Germinal center (tissue), 1 donor: ENCODE measurements at places on chromosomes 3 and 15.

DNA sequence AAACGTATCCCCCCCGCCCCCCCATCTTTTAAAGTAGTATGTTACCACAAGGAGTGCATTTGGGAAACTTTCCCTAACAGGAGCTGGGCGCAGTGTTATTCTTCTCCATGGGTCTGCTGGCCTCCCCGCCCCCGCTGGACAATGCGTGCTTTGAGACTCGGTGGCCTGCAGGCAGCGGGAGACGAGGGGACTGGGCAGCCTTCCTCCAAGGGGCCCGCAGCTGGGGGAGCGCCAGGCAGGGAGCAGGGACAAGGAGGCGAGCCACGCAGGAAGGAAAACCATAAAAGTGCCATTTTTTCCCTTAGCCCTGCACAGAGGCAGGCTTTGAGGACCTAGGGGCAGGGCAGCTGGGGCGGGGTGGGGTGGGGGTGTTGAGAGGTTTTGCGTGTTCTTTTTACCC is 14.1 kb downstream of the SOX2 start:
- no peak for DNase-seq

GRCh38 chr15:33066584-33066983 is 127.9 kb downstream of the FMN1 start:
- no peak for DNase-seq

DNA sequence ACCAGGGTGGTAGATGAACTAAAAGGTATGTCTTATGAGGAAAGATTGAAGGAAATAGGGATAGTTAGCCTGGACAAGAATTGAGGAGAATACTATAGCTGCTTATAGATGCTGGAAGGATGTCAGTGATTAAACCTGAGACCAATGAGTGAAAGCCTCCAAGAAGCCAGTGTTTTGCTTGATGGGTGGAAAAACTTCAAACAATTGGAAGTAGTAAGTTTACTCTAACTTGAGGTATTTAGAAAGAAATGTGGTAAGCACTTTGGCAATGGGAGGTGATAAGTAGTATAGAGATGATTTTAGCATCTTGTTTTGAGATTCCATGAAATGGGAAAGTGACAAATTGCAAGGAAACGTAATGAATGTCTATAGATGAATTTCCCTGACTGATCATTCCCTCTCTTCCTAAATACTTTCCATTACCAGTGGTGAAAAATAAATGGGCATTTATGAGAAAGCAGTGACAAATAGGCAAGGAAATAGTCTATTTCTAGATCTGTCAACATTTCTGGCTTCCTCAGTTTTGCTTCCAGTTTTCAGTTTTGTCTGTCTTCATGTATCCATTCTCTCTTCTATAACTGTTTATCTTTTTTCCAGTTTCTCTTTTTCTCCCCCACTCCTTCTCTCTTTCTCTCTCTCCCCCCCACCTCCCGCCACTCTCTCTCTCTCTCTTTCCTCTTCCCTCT is 19.2 kb downstream of the SLC15A2 start:
- DNase-seq = no peak

DNA sequence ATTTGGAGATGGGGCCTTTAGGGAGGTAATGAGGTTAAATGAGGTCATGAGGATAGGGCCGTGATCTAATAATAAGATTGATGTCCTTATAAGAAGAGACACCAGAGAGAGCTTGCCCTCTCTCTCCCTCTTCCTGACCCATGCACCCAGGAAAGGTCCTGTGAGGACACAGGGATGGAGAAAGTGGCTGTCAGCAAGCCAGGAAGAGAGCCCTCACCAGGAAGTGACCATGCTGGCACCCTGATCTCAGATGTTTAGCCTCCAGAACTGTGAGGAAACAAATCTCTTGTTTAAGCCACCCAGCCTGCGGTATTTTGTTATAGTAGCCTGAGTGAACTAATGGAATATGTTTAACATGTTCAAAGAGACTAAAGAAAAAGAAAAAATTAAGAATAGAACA is 15.3 kb upstream of the GNB5 start:
- DNase-seq = no peak

- DNase-seq = no peak
Observed at GRCh38 chr3:184236033-184236410, 6.6 kb downstream of the VWA5B2 start.

GRCh38 chr3:81277853-81278252 is 483.6 kb downstream of the GBE1 start:
- DNase-seq = no peak

DNA sequence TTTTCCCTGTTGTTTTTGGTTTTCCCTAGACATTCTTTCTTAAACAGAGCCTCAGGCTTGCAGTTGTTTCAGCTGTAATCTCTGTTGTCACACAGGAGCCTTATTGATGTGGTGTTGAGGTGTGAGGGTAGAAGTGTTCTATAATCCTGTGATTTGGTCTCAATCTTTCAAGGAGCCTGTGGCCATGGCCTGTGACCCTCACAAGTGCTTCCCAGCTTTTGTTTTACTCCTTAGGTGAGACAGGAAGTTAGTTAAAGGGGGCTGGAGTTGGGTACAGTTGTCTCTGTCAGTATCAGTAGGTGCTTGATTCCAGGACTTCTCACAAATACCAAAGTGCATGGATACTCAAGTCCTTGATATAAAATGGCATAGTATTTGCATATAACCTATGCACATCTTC is 77.2 kb downstream of the PDCD6IP start:
- DNase-seq = no peak

- no peak for DNase-seq
Observed at GRCh38 chr3:16516695-16517481, 3.4 kb upstream of the RFTN1 start.

GRCh38 chr15:77500989-77501388 is 80.3 kb downstream of the HMG20A start:
- no peak for DNase-seq

DNA sequence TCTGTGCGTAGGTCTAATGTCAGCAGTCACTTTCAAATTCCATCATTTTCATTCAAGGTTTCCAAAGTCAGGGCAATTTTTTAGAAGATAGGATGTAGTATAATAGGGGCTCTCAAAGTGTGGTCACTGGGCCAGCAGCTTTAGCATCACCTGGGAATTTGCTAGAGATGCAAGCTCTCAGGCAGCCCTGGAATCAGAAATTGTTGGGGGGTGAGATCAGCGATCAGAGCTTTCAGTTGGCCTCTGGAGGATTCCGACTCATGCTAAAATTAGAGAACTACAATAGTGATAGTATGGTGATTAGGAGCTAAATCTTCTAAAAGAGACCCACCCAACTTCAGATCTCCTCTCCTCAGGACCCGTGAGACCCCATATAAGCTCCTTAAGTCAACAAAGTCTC is 2.4 kb upstream of the FRMD4B start:
- no peak for DNase-seq

GRCh38 chr3:170358042-170359010 is 811 bp downstream of the SKIL start:
- DNase-seq = peak; percentile 60

DNA sequence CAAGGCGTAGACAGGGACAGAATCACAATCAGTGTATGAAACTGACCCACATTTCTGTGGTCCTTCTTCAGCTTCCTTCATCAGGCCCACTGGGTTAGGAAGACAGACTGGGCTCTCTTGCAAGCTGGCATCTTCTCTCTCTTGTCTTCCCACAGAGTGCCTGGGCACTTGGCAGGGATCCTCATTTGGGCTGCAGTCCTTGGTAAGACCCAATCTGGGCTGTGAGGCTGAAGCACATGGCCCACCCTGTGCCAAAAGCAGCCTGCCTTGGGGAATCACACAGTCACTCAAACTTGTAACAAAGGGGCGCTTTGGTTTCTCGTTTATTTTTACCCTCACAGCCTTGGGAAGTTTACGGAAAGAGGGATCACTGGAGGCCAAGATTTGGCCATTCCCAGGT is 8.2 kb upstream of the EPHB3 start:
- no peak for DNase-seq

GRCh38 chr3:67461667-67462142 is 192.7 kb downstream of the SUCLG2 start:
- no peak for DNase-seq

GRCh38 chr15:31801152-31801551 is 229.2 kb upstream of the CHRNA7 start:
- DNase-seq = no peak

- no peak for DNase-seq
Observed at GRCh38 chr3:108471426-108471825, 39.0 kb downstream of the MYH15 start.

DNA sequence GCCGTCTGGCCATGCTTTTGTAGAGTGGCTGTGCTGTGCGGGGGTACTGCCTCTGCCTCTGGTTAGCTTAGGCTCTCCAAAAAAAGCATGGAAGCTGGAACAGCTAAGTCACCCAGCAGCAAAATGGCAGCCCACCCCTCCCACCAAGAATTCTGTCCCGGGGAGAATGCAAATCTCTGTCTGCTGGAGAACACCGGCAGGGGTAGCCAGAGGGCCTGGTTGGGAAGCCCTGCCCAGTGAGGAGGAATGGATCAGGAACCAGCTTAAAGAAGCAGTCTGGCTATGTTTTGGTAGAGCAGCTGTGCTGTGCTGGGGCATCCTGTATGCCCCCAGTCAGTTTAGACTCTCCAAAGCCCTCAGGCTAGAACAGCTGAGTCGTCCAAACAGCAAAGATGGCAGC is 56.2 kb upstream of the PTPRG start:
- no peak for DNase-seq

GRCh38 chr15:72796210-72796514 is 12.6 kb upstream of the ADPGK start:
- DNase-seq = no peak

DNA sequence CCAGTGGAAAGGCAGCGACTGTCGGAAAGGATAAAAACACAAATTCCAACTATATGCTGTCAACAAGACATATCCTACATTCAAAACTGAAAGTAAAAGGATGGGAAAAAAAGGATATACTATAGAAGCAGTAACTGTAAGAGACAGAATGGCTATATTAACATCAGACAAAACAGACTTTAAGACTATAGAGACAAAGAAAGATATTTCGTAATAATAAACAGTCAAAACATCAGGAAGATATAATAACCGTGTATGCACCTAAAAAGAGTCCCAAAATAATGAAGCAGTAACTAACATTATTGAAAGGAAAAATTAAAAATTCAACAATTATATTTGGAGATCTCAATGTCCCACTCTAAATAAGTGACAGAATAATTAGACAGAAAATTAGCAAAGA is 48.2 kb downstream of the ZNF148 start:
- no peak for DNase-seq

GRCh38 chr3:17771177-17772017 is 29.0 kb upstream of the TBC1D5 start:
- no peak for DNase-seq

DNA sequence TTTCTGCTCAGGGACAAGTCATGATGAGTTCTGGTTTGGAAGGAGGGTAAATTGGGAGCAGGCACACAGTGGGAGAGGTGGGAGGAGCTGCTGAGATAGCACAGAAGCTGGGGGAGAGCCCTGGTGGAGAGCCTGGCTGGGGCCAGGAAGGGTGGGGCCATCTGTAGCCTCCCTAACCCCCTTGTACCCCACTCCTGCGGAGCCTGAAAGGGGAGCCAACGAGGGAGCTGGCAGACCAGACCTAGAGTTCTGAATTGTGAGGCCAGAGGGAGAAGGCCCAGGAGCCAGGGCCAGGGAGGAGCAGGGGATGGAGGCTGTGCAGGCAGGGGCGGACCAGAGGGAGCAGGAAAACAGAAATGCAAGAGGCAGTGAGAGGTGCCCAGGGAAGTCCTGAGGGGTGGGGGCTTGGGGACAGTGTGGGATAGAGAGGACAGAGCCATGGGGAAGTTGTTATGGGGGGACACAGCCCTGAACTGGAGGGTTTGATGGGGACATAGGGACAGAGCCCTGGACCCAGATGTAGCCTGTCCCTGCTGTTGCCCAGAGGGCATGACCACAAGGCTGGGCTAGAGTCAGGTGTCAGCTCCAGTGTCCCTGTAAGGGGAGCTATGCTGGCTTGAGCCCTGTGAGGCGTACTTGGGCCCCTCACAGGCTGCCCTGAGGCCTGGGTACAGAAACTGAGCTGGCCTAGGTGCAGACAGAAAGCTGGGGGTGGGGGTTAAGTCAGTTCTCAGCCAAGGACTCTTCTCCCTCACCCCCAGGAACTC is 1.2 kb downstream of the TMIE start:
- DNase-seq = no peak

DNA sequence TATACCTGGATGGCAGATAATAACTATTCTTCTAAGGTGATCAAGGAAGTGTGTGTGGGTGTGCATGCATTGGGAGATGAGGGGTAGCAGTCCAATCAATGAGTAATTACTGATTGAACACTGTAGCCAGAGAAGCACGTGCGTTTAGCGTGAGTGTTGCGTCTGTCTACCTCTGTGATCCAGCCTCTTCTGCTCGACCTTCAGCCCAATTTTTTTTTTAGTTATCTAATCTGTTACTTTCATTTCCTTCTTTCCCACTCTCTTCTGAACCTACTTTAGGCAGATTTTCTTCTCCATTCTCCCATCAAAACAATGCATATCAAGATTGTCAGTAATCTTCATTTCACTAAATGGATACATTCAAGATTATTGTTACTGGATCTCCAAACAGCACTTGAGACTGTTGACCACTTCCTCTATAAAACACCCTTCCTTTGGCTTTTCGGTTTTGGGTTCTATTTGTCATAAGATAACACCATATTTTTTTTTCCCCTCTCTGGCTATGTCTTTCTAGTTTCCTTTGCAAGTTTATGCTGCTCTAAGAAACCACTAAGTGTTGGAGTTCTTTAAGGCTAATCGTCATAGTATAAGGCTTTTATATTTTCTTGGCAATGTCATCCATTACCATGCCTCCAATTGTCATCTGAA is 41.0 kb downstream of the MCTP2 start:
- DNase-seq = no peak

GRCh38 chr3:138673641-138674530 is 65.3 kb downstream of the FAIM start:
- no peak for DNase-seq

GRCh38 chr3:50078091-50078490 is 10.6 kb upstream of the RBM5 start:
- DNase-seq = no peak

DNA sequence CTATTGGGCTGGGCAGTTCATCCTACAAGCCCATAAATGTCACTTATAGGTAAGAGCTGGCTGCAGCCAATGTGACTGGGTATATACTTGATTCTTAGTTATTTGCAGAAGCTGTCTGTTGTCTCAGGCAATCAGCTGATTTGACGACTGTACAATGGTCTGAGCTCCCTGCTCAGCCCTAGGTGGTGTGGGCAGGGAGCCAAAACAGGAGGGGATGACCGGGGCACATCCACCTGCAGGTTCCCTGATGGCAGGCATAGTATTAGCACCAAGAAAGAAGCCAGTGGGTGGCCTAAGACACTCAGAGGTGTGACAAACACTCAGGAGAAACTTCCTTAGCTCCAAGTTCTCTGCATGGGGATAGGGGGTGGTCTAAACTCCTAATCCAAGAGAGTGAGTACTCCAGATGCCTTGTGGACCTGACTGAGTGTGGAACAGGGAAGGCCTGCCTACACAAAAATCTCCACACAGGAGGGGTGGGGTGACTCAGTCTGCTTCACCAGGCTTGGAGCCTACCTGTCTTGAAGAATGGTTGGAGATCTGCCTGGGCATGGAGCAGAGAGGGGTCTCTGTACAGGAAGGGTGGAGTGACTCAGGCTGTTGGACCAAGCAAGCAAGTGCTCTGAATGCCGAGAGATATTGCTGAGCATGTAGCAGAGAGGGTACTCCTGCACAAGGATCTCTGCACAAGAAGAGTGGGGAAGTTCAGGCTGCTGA is 690.4 kb upstream of the NAALADL2 start:
- DNase-seq = no peak

GRCh38 chr3:20326541-20326940 is 140.5 kb upstream of the SGO1 start:
- no peak for DNase-seq

GRCh38 chr15:62739082-62739481 is 303.5 kb upstream of the TPM1 start:
- no peak for DNase-seq
